Body of pancreas (tissue), 4 donors: ENCODE measurements at places on chromosomes 2 and 18.

- DNase-seq, result no peak
Observed at GRCh38 chr2:64879745-64880144, 109.5 kb upstream of the SLC1A4 start.

- DNase-seq, result no peak
Observed at GRCh38 chr2:181616715-181617114, 40.2 kb downstream of the CERKL start.

DNA sequence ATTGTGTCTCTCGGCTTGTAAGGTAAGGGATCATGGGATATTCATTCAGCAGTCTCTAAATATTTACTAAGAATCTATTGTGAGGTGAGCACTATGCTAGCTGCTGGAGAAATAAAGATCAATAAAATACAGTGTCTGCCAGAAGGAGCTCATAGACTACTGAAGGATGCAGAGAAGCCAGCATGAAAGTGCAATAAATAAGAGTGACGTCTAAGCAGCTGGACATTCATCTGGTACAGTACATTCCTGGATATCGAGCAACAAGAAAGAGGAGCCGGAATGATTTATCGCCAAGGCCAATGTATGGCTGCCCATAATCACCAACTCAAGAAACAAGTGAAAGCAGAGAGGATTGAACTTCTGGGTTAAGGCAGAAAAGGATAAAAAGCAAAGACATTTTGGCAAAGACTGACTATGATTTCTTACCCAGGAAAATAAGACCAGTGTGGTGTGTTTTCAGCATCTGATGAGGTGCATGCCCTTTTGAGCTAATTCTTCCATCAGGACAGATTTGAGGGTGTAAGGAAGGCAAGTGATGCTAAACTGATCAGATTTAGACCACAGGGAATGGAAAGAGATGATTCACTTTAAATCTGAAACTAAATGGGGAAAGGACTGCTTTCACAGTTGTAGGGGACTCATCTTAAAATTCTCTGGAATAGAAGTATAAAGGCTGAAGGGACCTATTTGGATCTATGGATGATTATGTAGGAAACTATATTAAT lies 18.7 kb upstream of the LMAN1 start:
- DNase-seq, result no peak

DNA sequence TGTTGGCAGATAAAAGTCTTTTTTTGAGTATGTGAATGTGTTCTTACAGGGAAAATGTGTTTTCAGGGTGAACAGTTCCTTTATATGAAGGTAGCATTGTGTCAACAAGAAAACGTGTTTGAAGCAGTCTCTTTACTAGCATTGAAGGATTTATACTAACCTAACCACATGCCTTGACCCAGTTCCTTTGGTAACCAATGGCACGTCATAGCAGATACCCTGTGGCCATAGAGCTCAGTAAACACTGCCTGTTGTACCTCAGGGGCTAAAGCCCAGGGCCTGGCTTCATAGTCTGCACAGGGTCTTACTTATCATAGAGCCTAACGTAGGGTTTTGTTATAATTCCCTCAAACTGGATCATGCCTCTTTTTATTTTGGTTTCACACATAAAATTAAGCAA lies 32.1 kb upstream of the NFU1 start:
- DNase-seq, result no peak

DNA sequence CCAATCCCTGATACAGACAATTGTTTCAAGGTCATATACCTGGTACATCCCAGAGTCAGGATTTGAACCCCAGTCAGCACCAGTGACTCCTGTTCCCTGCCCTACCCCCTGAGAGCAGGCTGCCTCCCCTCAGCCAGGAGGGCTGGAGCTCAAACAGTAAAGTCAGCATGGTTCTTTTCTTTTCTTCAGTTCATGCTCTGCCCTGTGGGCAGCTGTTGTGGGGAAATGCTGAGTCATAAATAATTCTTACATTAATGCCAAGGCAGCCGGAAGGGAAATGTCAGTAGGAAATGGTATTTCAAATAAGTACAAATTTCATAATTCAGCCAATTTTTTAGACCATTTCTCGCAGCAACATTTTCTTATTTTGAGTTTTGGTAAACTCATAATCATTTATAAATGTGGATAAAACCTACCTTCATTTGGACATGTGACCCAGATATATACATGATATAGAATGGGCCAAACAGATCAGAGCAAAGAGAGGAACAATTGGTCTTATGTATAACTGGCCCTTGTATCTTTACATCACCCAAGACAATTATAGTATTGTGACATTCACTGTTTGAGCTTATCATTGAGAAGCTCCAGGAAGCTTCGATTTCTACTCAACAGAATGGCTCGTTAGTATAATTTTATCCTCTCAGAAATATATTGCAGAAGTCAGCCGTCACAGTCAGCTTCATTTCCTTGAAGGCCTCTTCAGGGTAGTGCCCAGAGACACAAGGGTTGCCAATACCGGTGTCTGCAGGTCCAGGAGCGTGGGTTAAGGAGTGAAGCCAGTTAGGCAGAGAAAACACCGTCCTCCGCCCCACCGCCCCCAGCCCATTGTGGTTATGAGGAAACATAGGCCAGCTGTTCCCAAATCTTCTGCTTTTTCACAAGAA lies 28.0 kb upstream of the SCYGR1 start:
- DNase-seq, result no peak

DNA sequence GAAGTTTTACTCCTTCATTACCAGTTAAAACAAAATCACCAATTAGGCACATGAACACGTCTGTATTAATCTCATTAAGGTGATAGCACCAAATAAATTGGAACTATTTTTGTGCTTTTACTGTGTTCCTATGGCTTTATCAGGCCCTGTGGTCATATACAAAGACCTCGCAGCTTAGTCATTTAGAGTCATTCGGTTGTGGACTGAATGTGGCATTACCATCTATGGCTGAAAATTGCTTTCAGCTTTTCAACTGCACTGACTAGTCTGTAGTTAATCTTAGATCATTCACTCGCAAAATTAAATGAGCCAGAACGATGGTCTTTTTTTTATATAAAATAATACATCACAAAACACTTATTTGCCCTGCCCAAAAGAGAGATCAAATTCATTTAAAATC lies 601.7 kb downstream of the NR4A2 start:
- no peak for DNase-seq

DNA sequence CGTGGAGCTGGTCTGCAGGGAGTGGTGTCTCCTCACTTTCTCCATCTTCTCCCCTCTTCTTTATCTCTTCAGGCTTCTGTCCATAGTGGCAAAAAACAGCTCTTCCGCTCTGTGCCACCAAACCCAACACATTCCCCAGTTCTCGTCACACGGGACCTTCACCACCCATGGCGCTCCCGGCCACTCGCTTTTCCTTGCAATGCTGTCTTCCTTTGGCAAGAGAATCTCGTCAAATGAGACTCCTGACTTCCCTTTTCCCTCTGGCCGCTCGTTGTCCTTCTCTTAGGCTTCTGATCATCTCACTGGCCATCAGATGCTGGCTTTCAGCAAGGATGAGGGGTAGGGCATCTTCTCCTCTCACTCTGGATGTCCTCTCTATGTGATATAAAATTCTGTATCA lies 72.9 kb downstream of the DCDC2C start:
- no peak for DNase-seq

DNA sequence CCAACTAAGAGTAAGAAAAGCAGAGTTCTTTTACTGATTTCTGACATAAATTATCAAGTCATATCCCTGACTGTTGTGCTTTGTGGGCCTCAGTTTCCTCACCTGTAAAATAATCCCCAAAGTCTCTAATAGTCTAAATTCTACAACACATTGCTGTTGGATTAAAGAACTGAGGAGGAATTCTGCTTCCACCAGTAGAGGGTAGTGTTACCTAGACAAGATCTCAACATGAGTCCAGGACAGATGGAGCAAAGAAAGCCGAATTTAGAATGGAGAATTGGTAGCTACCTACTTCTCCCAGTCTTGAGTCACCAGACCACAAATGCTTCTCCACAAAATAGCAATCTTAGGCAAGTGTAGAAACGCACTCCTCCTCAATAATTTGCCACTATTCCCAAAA lies 462.5 kb upstream of the FSHR start:
- no peak for DNase-seq

- DNase-seq, result no peak
Observed at GRCh38 chr2:78476619-78477229, 548.8 kb upstream of the REG3G start.

DNA sequence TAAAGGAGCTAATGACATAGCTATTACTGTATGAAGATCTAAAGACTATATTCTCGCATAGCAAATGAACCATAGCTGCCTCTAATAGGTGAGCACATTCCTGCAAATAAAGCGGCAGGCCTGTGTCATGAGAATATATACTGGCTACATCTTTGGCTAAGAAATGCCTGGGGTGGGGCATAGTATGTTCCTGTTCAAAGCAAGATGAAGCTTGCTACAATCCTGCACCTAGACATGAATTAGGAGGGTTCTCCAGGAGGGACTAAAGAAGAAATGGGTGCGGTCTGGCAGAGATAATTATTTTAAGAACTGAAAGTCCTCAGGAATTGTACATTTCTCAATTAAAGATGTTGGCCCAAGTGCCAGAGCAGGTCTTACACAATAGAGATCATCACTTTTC lies 46.8 kb upstream of the PLA2R1 start:
- DNase-seq, result no peak

- DNase-seq, result no peak
Observed at GRCh38 chr2:50878251-50878650, 153.7 kb downstream of the NRXN1 start.

GRCh38 chr2:156526950-156527636 lies 90.9 kb downstream of the GPD2 start:
- no peak for DNase-seq
